ENCODE measurements at places on chromosomes 5 and 9.

DNA sequence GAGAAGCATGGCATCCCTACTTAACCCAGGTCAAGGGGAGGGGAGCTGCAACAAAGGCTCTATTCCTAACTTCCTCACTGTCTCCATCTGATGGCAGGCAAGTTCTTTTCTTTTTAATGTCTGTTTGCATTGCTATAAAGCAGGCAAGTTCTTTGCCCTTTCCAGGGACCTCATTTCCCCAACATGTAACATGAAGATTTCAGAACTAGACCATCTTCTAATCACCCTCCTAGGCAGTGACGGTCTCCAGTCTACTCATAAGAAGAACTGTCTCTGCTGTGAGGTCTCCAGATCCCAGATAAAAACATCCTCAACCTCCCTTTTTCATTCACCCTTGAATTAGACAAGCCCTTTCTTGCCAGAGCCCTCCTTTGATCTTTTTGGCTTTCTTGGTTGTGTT is 42.1 kb downstream of the PPP1R2B start:
- no peak for DNase-seq

DNA sequence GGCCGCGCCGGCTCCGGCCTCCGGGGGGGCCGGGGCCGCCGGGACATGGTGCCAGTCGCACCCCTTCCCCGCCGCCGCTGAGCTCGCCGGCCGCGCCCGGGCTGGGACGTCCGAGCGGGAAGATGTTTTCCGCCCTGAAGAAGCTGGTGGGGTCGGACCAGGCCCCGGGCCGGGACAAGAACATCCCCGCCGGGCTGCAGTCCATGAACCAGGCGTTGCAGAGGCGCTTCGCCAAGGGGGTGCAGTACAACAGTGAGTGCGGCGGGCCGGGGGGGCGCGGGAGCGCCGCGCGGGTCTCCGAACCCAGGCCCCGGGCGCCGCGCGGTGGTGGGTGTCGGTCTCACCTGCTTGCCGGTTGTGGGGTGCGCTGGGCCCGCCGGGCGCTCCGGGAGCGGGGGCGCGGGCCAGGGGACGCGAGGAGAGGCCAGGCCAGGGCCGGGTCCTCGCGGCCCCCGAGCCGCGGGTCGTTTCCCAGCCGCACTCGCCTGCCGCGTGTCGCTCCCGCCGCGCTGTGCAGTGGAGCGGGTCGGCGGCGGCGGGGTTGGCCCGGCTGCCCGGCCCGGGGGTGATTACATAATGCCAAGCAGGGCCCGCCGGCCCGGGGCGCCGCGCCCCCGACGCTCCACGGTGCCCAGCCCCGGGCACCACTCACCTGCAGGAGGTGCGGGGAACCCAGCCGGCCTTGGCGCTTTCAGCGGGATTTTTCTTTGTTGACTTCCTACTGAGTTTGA is 492 bp downstream of the RABL6 start:
- DNase-seq = no peak

- DNase-seq = no peak
Observed at GRCh38 chr5:152642880-152643279, 237.8 kb upstream of the NMUR2 start.

- no peak for DNase-seq
Observed at GRCh38 chr5:170848033-170848432, 13.8 kb upstream of the RANBP17 start.

DNA sequence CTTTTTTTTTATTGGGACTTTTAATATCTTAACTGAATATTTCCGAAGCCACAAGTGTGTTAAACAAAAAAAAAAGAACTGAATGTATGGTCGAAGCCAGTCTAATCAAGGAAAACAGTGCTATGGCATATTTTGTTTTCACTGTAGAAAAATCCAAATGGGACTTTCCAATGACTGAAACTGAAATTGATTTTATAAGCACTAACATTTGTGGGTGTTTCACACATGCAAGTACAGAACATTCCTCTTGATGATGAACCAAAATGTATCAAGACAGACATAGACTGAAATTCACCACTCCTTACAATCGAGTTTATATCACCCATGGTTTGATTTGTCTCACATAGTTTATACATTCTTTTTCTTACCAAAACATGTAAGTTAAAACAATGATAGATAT is 1026.8 kb downstream of the CDH18 start:
- no peak for DNase-seq

DNA sequence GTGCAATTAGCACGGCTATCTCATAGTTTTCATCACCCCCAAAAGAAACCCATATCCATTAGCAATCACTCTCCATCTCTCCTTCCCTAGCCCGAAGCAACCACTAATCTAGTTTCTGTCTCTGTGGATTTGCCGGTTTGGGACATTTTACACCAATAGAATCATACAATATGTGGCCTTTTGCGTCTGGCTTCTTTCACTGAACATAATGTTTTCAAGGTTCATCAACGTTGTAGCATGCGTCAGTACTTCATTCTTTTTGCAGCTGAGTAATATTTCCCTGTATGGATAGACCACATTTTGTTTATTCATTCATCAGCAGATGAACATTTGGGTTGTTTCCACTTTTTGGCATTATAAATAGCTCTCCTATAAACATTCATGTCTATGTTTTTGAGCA is 75.4 kb upstream of the TBC1D2 start:
- DNase-seq = no peak

- no peak for DNase-seq
Observed at GRCh38 chr5:124516567-124516966, 229.9 kb downstream of the ZNF608 start.

GRCh38 chr5:174195517-174195916 is 150.0 kb downstream of the NSG2 start:
- no peak for DNase-seq

DNA sequence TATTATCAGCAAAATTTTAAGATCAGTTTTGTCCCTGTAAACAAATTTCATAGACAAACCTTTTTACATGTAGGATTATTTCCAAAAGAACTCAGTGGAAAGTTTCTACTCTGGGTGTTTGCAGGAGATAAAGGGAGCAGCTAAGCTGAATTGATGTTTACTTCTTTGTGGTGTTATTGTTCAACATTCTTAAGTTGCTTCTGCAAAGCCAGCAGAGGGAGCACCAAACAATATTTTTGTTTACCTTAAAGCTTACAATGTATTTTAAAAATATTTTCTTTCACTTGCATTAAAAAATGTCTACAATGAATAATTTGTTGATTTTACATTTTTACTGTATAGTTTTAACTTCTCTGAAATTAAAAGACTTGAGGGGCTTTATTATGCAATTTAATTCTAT is 135.4 kb downstream of the ATG10 start:
- DNase-seq = no peak

DNA sequence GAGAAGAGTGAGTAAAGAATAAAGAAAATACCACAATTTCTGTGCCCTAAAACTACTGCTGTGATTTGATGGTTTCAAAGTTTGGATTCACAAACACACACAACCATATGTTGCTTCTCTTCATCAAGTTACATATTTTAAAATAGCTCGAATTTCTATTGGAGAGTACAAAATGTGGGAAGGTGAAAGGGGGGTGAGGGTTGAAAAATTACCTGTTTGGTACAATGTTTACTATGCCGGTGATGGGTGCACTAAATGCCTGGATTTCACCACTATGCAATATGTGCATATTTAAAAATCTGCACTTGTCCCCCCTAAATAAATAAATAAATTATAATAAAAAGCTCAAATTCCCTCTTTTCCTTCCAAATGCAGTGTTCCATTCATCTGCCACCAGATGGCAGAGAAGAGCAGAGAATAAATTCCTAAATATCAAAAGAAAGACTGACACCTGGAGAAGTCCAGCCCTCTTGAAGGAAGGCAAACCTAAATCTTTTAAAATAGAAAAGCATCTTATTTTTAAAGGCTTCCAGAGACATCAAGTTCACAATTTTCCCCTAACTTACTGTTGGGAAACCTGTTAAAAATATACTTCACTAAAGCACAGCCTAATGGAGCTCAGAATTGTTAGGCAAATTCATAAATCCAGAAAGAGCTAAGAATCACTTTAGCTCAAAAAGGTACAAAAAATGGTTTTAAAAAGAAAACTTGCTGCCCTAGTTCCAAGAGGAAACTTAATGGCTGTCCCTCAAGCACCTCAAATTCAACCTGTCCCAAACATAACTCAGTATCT is 24.8 kb upstream of the HNRNPA0 start:
- DNase-seq = no peak
